ENCODE measurements at places on chromosomes 5 and 9. TPM values are rescaled to one million over a fixed set of nuclear protein-coding genes. Genes with fewer than 3 reads are reported as not detected.

GRCh38 chr9:78792745-78793144 lies 495.8 kb downstream of the PSAT1 start:
- H3K4me3 ChIP-seq = no peak overlapping the region
- no peaks in the 10 kb centered on the region for H3K27me3 ChIP-seq
- no peak overlapping the region for H3K27ac ChIP-seq
- no peaks in the 10 kb centered on the region for H3K36me3 ChIP-seq
- H3K4me1 ChIP-seq = peaks cover 20% of the 10 kb centered on the region

DNA sequence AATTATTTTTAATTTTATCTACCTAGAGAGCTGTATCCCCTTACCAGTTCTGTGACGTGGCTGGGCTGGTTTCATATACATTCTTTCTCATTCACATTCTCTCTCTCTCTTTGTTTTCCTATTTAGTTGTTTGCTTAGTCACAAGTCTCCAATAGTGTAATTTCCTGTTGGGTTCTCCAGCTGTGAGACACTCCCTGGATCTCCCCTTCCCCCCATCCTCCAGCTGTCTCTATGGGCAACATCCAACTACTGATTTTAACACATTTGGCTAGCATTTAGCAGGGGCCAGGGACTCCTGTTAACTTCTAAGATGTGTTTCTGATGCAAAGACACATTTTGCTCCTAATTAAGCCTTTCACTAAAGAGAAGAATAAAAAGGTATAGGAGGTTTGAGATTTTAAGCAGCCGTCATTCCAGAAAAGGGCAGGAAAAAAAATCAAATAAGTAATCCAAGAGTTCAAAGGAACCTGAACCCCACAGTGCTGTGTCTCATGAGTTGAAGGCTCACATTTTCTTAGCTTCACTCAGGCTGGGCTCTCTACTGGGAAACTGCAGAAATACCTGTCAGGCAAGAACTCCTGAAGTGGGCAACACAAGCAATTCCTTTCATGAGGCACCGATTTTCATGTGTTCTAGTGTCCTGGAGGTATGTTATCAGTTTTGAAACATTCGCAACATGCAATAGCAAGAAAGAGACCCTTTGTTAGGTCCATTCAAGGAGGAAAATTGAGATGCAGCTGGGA lies 198.7 kb upstream of the C9orf72 start:
- no peaks in the 10 kb centered on the region for H3K4me1 ChIP-seq
- no peaks in the 10 kb centered on the region for H3K27me3 ChIP-seq
- H3K4me3 ChIP-seq = no peak overlapping the region
- DNase-seq = no peak
- no peaks in the 10 kb centered on the region for H3K36me3 ChIP-seq

DNA sequence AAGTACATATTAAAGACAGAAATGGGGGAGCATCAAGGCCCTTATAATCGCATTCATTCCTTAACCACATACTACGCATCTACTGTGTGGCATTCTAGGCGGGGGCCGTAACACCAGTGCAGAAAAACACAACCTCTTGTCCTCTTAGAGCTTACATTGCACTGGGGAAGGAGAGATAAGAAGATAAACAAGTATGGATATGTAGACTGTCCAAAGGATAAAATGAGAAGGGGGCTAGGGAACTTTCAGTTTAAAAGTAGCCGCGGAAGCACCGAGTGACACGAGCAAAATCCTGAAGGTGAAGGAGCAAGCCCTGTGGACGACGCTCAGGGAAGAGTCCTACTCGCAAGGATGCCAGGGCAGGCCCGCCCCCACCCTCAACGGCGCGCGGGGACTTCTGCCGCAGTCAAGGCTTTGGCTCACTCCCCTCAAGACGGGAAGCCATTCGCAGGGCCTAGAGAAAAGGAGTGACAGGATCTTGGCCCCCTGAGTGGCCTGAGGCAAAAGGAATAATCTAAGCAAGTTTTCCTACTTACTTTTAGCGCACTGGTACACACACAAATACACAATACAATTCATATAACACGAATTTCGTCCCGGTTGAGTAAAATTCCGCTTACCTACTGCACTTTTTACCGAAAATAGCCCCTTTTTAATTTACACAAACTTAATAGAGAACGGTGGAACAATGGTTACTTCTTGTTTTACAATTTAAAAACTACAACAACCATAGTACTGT lies 1.3 kb upstream of the NIPBL start:
- H3K27ac ChIP-seq = peak overlapping the region; percentile 98
- no peak for DNase-seq
- H3K4me1 ChIP-seq = peaks cover 25% of the 10 kb centered on the region
- peak overlapping the region; percentile 91 for H3K4me3 ChIP-seq
- peaks cover 4% of the 10 kb centered on the region for H3K36me3 ChIP-seq

DNA sequence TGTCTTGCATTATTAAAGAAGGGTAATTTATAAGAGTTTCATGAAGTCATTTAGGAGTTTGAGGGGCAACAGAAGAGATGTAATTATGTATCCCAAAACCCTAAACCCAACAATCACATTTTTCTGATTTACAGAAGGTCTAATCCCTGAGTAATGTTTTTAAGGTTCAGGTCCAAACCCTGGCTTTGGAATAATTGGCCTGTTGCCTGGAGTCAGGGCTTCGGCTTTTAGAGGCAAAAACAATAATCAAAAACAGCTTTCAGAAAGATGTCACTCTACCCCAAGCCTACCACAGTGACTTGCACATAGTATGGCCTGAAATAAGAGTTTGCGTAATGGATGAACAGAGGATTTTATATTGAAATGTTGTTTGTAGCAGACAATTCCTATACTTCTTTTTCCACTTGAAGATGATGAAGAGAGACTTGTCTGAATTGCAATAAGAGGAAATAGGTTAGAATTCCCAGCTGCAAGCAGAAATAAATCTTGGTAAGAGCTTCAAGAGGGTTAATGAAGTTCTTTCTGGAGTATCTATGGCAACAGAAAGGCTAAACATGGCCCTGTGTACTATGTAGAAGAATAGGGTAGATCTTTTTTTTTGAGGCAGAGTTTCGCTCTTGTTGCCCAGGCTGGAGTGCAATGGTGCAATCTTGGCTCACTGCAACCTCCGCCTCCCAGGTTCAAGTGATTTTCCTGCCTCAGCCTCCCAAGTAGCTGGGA lies 152.0 kb downstream of the GPBP1 start:
- no peaks in the 10 kb centered on the region for H3K27me3 ChIP-seq
- no peaks in the 10 kb centered on the region for H3K4me1 ChIP-seq
- H3K36me3 ChIP-seq = no peaks in the 10 kb centered on the region
- no peak overlapping the region for H3K4me3 ChIP-seq

GRCh38 chr5:89929834-89930233 lies 479.7 kb downstream of the CETN3 start:
- no peaks in the 10 kb centered on the region for H3K27me3 ChIP-seq
- H3K4me3 ChIP-seq = no peak overlapping the region
- DNase-seq = no peak
- no peak overlapping the region for H3K27ac ChIP-seq
- no peaks in the 10 kb centered on the region for H3K36me3 ChIP-seq

- peaks cover 79% of the 10 kb centered on the region for H3K27me3 ChIP-seq
- no peak overlapping the region for H3K27ac ChIP-seq
- no peak overlapping the region for H3K4me3 ChIP-seq
- DNase-seq = no peak
- H3K4me1 ChIP-seq = no peaks in the 10 kb centered on the region
- no peaks in the 10 kb centered on the region for H3K36me3 ChIP-seq
These were observed 7.0 kb downstream of the IGFBPL1 start for GRCh38 chr9:38417003-38417945.

- H3K27ac ChIP-seq = no peak overlapping the region
- no peak overlapping the region for H3K4me3 ChIP-seq
- no peaks in the 10 kb centered on the region for H3K36me3 ChIP-seq
These were observed 39.7 kb downstream of the PTTG1 start for GRCh38 chr5:160461378-160461777.

DNA sequence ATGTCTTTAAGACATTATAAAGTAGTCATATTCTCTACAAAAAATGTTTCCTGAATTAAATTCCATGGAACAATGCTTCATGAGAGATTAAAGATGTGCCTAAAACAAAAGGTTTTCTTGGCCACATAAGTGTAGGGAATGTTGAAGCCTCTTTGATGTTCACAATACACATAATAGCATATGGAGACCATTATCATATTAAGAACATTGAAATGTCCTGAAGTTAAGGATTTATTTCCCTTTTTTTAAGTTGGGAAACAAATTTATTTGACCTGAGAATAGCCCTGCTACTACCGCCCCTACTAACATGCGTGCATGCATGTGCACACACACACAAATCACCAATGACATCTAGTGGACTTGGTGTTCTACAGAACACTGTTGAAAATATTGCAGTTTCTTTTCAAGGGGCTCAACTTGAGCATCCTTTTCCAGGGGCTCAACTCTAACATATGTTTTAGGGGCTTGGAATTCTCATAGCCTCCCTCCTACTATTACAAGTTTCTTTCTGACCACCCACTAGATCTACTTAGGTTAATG lies 124.9 kb upstream of the C6 start:
- H3K27me3 ChIP-seq = no peaks in the 10 kb centered on the region
- H3K27ac ChIP-seq = no peak overlapping the region
- H3K4me1 ChIP-seq = no peaks in the 10 kb centered on the region
- no peak for DNase-seq

GRCh38 chr5:115377468-115378217 lies 81.2 kb upstream of the CCDC112 start:
- H3K36me3 ChIP-seq = no peaks in the 10 kb centered on the region
- no peaks in the 10 kb centered on the region for H3K27me3 ChIP-seq
- H3K4me1 ChIP-seq = no peaks in the 10 kb centered on the region
- H3K27ac ChIP-seq = no peak overlapping the region
- H3K4me3 ChIP-seq = peak overlapping the region; percentile 20

- no peaks in the 10 kb centered on the region for H3K27me3 ChIP-seq
- H3K36me3 ChIP-seq = no peaks in the 10 kb centered on the region
- no peak overlapping the region for H3K4me3 ChIP-seq
- H3K27ac ChIP-seq = no peak overlapping the region
- DNase-seq = no peak
- no peaks in the 10 kb centered on the region for H3K4me1 ChIP-seq
These were observed 25.2 kb upstream of the PTGER4 start for GRCh38 chr5:40654377-40654991.

DNA sequence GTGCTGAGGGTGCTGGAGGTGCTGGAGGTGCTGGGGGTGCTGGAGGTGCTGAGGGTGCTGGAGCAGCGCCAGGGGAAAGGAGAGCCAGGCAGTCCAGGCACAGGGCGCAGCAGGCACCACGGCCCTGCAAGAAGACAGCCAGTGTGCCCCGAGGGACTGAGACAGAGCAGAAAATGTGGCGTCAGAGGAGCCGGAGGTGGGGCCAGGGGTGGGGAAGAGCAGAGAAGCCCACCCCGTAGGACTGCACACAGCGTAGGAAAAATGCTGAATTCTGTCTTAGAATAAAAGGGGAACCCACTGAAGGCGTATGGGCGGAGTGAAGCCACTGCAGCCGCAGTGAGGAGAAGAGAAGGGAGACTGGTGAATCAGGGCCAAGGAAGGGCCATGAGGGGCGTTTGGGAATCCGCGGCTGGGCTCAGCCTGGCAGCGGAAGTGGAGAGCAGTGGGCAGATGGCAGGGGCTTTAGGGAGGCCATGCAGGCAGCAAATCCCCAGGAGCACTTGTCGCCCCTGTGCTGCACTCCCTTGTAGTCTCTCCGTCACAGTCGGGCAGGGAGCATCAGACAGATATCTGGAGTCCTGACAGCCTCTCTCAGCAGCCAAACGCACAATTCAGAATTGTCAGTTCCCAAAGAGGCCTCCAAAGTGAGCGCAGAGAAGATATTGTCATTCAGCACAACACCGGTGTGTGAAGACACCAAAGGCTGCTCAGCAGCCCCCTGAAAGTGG lies 35.9 kb upstream of the LECT2 start:
- H3K4me3 ChIP-seq = no peak overlapping the region
- peaks cover 14% of the 10 kb centered on the region for H3K4me1 ChIP-seq
- no peaks in the 10 kb centered on the region for H3K36me3 ChIP-seq
- DNase-seq = no peak
- H3K27me3 ChIP-seq = no peaks in the 10 kb centered on the region

GRCh38 chr5:10308844-10309243 lies 1.1 kb upstream of the CMBL start:
- no peak overlapping the region for H3K27ac ChIP-seq
- no peak for DNase-seq
- H3K4me1 ChIP-seq = peaks cover 39% of the 10 kb centered on the region
- no peaks in the 10 kb centered on the region for H3K27me3 ChIP-seq

GRCh38 chr5:66904189-66904588 lies 292.4 kb downstream of the CD180 start:
- no peak overlapping the region for H3K4me3 ChIP-seq
- H3K27ac ChIP-seq = no peak overlapping the region
- H3K36me3 ChIP-seq = no peaks in the 10 kb centered on the region
- DNase-seq = no peak
- H3K27me3 ChIP-seq = no peaks in the 10 kb centered on the region

GRCh38 chr5:74404574-74405508 lies 235.7 kb downstream of the ENC1 start:
- H3K4me3 ChIP-seq = no peak overlapping the region
- peaks cover 17% of the 10 kb centered on the region for H3K4me1 ChIP-seq
- H3K36me3 ChIP-seq = no peaks in the 10 kb centered on the region
- DNase-seq = no peak
- H3K27me3 ChIP-seq = no peaks in the 10 kb centered on the region

- no peak overlapping the region for H3K27ac ChIP-seq
- H3K4me3 ChIP-seq = no peak overlapping the region
- H3K36me3 ChIP-seq = no peaks in the 10 kb centered on the region
- no peaks in the 10 kb centered on the region for H3K27me3 ChIP-seq
These were observed 335.3 kb downstream of the MARCHF11 start for GRCh38 chr5:15844253-15844652.

- H3K4me3 ChIP-seq = no peak overlapping the region
- no peaks in the 10 kb centered on the region for H3K36me3 ChIP-seq
- no peaks in the 10 kb centered on the region for H3K4me1 ChIP-seq
- peaks cover 4% of the 10 kb centered on the region for H3K27me3 ChIP-seq
- H3K27ac ChIP-seq = no peak overlapping the region
- no peak for DNase-seq
These were observed 8.1 kb upstream of the DAB2 start for GRCh38 chr5:39432696-39433530.

PPP3R2 gene
- total RNA-seq = not detected

RABEPK gene
- total RNA-seq = 15.2 TPM

SLC36A2 gene
- not detected for total RNA-seq

LIFR gene
- 4.9 TPM for total RNA-seq

TCF7 gene
- 3.2 TPM for total RNA-seq

ATP6V0E1 gene
- 132 TPM for total RNA-seq

S1PR3 gene
- 4.2 TPM for total RNA-seq

ADAMTS16 gene
- total RNA-seq = not detected

PPIC gene
- 62.9 TPM for total RNA-seq

LAMC3 gene
- total RNA-seq = 4.1 TPM

FAM151B gene
- total RNA-seq = 0.38 TPM

GCNT4 gene
- total RNA-seq = 1.4 TPM

SPINK13 gene
- total RNA-seq = not detected

Measured in esophagus squamous epithelium (tissue), 5 donors.